Activated naive CD4-positive, alpha-beta T cell treated with anti-CD3 and anti-CD28 coated beads, Interleukin-2, amount 50 U/mL, for 72 hours (primary cell): ENCODE measurements at places on chromosomes 7 and 10. TPM values are rescaled to one million over a fixed set of nuclear protein-coding genes. Genes with fewer than 3 reads are reported as not detected.

DNA sequence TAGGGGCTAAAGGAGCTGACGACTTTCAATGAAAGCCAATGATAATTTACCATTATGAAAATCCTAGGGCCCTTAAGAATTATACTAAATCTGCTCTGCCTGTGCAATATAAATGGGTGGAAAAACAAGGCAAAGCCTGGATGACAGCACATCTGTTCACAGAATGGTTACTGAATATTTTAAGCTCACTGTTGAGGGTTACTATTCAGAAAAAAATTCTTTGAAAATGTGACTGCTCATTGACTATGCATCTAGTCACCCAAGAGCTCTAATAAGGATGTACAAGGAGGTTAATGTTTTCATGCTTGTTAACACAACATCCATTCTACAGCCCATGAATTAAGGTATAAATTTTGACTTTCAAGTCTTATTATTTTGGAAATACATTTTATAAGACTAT, 8.9 kb downstream of the DKK1 start:
- DNase-seq, result no peak

GRCh38 chr10:12869427-12869826, 132.1 kb downstream of the CCDC3 start:
- no peak for DNase-seq

- no peak for DNase-seq
Observed at GRCh38 chr10:47337310-47337709, 10.9 kb upstream of the RBP3 start.

DNA sequence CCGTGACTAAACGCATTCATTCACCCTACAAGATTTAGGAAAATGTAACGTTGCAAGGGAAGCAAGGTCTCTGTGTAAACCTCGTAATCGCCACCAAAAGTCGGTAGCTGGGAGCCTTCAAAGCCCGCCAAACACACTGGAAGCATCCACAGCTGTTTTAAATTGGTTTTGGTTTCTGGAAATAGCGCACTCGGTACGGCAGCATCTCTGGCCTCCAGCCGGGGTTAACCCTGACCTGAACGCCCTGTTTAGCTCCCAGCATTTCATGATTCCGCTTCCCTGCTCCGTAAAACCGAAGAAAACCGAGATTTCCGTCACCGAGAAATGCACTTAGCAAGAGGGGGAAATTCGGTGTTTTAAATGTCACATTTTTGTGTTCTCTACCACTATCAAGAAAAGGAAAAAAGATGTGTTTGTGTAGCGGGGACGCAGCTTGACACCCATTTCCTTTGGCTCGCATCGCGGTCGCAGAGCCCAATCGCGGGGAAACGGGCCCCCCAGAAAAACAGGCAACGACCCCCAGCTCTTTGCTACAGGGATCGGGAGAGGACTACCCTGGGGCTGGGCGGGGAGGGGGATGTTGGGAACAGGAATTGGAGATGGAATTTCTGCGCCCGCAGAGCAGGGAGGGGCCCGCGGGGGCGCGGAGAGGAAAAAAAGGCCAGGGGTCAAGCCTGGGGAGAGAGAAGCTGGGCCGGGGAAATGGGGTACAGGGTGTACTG, 646 bp downstream of the SGCE start:
- no peak for DNase-seq

GRCh38 chr10:11587722-11588259, 23.7 kb downstream of the USP6NL start:
- DNase-seq, result no peak

- DNase-seq, result no peak
Observed at GRCh38 chr7:97390052-97390451, 272.6 kb downstream of the SDHAF3 start.

GRCh38 chr7:130473876-130474275, 18.0 kb upstream of the MEST start:
- DNase-seq, result no peak

- no peak for DNase-seq
Observed at GRCh38 chr7:138425026-138425425, 35.0 kb upstream of the TRIM24 start.

GRCh38 chr7:131431289-131431688, 103.6 kb downstream of the MKLN1 start:
- DNase-seq, result no peak

DNA sequence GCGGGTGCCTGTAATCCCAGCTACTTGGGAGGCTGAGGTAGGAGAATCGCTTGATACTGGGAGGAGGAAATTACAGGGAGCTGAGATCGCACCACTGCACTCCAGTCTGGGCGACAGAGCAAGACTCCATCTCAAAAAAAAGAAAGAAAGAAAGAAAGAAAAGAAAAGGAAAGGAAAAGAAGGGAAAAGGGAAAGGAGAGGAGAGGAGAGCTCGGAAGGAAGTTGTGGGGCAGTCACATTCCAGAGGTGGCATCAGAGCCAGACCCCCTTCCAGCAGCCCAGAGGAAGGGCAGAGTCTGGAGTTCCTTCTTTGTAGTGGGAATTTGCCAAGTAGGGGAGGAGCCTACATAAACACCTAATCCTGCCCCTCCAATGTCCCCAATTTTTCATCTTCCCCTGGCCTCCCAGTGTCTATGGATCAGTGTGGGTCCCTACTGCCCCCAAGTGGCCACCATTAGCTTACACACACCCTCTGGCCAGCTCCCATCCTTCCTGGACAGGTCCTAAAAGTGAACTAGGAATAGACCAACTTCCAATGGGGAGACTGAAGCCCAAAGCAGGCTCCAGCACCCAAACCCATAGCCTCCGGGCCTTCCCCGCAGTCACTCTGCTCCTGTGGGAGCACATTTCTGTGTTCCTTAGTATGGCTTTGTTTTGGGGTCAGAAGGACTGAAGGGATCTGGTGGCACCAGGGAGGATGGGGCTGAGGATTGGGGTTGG, 39.6 kb upstream of the HSPB1 start:
- DNase-seq, result peak; percentile 42

DNA sequence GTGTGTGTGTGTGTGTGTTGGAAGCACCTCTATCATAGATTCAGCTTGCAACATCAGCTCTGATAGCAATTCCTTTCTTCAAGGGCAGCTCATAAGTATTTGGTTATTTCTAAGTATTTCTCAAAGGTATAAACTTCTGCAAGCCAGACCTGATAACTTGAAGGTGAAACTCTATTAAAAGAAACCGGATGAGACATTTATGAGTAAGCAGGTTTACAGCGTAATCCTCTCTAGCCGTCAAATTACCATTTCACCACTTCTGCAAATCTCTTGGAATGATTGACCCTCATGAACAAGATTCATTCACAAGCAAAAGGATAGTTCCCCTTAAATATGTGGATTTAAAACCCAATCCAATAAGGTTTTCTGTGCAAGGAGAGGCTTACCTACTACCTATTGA, 23.1 kb downstream of the PDE1C start:
- DNase-seq, result no peak

DNA sequence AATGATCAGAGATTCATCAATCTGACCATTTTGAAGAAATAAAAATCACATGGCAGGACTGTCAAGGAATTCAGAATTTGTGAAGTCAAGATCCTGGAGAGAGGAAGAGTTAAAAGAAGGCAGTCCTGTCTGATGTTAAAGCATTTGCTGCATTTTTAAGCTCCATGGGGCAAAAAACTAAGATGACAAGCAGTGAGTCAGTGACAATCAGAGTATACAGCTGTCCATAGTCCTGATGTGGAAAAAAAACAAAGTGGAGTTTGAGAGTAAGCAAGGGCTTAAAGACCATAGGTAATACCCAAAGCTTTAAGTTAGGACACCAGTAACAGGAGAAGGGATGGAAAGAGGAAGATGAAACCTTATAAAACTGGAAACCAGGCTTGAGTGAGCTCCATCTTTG, 412.7 kb upstream of the ANKRD30A start:
- no peak for DNase-seq

DNA sequence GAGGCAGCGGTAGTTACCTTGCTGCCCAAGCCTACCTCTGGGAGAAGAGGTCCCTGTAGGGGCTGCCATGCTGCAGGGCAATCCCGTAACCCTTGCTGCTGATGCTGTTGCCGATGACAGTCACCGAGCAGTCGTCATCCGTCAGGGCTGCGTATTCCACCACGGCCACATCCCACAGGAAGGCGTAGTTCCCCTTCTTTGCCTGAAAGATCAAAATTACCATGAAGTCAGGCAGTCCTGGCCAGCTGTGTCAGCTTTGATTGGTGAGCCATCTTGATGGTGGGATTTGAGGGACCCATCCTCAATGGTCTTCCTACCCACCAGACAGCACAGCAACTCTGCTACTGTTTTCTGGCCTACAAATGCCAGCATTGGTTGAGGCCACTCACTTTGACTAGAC, 746.8 kb downstream of the GRID1 start:
- no peak for DNase-seq

Gene GALNT17
- total RNA-seq, result not detected

Gene TMEM229A
- total RNA-seq, result not detected

Gene SYT15B
- not detected for total RNA-seq
